ENCODE measurements at places on chromosomes 6 and 20.

DNA sequence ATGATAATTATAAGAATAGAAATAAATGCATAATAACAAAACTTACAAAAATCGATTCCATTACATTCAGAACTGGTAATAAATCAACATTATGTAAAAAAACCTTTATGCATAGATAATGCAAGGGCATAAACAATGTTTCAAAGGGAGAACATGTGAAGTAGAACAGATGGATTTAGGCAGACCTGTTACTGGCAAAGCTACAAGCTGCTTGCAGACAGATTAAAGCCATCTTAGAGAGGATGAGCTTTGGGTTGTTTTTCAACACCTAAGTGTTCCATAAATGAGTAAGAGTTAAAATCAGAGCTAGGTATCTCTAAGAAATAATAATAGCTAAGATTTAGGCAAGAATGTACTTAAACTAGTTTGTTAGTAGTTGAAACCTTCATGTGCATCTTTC, 37.2 kb downstream of the SNAP25 start:
- DNase-seq: no peak

DNA sequence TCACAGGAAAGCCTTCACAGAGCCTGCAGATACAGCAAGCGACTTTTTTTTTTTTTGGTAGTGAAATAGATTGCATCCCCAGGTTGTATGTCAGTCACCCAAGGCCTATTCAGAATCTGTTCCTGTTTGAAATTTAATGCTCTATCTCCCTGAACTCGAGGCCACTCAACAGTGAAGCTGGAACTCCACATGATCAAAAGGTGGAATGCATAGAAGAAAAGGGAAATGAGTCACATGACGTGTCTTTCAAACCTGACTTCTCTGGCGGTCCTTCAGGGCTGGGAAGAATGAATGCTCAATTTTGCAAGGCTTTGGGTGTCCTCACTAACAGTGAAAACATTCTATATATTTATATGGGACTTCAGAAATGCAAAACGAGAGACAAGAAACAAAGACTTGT, 88.4 kb upstream of the B3GAT2 start:
- no peak for DNase-seq

- no peak for DNase-seq
Measured at GRCh38 chr6:160030103-160030502, 61.2 kb downstream of the IGF2R start.

- no peak for DNase-seq
Measured at GRCh38 chr6:96211341-96211740, 195.6 kb downstream of the FUT9 start.

- DNase-seq: no peak
Measured at GRCh38 chr6:24743265-24743943, 24.4 kb upstream of the C6orf62 start.

DNA sequence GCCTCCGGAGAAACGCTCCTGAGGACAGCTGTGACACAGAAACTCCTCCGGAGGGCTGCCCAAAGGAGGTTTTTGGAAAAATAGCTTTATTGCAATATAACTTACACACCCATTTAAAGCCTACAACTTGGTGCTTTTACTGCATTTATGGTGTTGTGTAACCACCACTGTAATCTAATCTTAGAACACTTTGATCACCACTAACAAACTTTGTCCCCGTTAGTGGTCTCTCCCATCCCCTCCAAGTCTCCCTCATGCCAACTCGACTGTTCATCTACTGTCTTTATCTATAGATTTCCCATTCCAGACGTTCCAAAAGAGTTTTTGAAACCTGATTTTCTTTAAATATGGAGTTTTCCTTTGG, 62.8 kb downstream of the SYNJ2 start:
- no peak for DNase-seq

DNA sequence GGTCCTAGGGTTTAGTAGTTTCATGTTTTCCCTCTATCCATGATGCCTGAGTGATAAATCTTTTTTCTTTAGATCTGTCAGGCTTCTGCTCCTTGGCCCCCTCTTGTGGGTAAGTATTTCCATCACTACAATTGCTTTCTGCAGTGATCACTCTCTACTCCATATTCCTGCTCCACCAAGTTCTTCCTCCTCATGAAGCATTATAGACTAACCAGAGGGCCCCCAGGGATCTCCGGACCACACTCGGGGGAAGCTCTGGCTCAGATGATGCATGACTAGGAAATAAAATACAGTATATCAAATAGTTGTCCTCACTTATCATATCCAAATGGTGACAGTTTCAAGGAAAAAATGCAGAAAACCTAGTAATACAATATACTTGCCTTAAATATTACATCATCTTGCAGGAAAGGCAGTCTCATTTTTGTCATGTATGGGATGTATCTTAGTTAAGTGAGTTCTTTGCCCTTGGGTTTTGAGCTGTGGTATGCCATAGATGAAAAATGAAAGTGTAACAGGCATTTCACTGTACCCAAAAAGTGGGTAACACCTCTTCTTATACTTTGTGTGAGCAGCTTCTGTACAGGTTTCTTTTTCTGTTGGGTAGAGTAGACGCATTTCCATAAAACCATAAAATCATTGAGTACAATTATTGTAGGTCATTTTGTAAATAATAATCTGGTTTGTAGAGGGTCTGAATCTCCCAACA, 200.9 kb upstream of the EYA4 start:
- no peak for DNase-seq

DNA sequence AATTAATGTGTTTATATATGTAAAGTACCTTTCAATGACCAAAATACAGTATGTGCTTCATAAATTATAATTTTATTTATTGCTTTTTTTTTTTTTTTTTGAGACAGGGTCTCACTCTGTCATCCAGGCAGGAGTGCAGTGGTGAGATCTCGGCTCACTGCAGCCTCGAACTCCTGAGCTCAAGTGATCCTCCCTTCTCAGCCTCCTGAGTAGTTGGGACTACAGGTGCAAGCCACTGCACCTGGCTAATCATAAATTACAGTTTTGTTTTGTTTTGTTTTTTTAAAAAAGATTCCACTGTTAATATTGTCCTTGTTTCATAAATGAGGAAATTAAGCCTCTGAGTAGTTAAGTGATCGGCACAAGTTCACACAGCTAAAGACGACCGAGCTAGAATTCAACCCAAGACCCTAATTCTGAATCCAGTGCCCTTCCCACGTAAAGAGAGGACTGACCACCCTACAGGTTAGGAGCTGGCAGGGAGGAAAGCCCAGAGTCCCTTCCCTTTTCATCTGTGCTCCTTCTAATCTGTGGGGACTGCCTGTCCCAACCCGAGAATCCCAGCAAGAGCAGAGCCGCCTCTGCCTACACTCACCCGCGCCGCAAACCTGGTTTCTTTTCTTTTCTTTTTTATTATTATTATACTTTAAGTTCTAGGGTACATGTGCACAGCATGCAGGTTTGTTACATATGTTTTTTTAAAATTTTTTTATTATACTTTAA, 8.5 kb upstream of the GDF5 start:
- no peak for DNase-seq

DNA sequence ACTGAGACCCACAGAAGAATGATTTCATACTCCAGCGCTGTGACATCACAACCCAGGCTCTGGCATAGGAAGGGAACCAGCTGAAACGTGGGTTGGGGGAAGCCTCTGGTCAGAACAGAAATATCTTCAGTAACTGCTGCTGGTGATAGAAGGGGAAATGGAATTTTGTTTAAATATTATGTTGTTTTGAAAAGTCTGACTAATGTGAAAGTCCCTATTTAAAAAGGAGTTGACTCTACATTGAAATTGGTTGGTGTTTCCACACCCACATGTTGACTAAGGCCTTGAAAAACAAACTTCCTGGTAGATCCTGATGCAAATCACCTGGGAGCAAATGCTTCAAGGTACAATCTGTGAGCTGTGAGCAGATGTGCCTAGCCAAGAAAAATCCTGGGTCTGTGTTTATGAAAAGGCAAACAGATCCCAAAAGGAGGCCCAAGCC, 24.5 kb upstream of the TCP11 start:
- DNase-seq: no peak

- DNase-seq: no peak
Measured at GRCh38 chr6:18186033-18186432, 30.8 kb downstream of the KDM1B start.

DNA sequence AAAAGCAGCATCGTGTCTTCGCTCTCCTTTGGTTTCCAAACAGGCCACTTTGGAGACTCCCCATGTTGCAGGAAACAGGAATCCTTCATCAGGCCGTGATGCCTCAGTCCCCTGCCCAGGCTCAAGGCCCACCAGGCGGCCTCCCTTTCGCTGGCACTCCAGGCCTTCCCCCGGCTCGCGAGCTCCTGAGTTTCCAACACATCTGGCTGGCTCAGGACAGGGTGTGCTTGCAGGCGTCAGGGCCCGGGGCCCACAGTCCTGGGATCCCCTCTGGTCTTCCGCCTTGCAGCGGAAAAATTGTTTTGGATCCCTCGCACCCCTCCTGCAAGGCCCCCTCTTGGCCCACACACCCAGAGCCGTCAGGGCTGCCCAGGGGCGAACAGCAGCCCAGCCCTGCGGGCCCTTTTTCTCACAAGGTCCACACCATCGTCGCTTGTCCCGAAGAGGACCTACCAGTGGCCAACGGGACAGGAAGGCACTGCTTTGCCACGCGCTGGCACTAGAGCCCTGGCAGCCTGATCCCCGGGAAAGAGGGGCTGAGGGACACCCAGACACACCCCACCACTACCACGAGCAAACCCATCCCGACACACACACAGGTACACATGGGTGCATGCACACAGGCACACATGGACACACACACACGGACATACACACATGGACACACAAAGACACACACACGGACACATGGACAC, 1930.9 kb upstream of the DEFB115 start:
- DNase-seq: no peak

- no peak for DNase-seq
Measured at GRCh38 chr6:5967594-5967993, 39.1 kb downstream of the NRN1 start.

DNA sequence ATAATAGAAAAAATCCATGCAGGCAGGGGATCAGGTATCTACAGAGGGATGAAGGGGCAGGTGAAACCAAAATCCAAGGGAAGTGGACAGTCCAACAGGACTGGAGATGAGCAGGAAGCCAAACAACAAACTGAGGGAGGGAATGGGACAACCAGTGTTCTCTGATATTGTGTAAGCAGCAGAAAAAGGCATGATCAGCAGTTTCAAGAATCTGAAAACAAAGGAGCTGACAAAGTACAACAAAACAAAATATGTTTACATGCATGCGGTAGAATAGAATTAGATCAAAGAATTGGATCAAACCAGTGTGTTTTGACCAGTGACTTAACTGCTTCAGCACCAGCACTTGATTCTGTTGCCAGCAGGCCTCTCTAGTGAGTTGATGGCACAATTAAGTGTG, 729.7 kb downstream of the RFPL4B start:
- DNase-seq: no peak

- no peak for DNase-seq
Measured at GRCh38 chr6:6420107-6420506, 99.6 kb upstream of the F13A1 start.

GRCh38 chr20:49534255-49534712, 33.7 kb downstream of the PTGIS start:
- DNase-seq: peak; percentile 70

DNA sequence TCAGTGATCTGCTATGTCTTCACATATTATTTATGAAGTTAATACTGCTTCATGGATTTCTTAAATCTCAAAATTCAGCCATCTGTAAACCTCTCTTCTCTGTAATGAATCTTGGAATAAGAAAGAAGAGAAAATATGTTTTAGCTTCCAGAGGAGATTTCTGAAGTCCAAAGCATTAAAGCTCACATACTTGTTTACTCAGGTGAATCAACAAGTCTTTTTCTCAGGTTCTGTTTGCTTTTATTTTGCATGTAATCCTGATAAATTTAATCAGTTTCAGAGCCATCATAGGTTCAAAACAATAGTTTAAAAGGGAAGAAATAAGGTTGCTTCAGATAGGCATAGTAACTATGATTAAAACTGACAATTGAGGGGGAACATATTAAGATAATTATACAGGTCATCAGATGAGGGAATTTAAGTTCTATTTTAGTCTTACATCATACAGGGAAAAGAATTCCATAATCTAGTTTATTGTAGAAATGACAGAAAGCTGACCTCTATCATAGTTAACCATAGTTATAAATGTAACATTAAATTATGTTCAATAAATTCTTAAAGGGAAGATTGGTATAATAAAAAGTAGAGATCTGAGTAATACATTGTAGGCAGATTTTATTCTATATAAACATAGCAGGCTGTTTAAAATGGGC, 716.2 kb downstream of the EYS start:
- DNase-seq: no peak

DNA sequence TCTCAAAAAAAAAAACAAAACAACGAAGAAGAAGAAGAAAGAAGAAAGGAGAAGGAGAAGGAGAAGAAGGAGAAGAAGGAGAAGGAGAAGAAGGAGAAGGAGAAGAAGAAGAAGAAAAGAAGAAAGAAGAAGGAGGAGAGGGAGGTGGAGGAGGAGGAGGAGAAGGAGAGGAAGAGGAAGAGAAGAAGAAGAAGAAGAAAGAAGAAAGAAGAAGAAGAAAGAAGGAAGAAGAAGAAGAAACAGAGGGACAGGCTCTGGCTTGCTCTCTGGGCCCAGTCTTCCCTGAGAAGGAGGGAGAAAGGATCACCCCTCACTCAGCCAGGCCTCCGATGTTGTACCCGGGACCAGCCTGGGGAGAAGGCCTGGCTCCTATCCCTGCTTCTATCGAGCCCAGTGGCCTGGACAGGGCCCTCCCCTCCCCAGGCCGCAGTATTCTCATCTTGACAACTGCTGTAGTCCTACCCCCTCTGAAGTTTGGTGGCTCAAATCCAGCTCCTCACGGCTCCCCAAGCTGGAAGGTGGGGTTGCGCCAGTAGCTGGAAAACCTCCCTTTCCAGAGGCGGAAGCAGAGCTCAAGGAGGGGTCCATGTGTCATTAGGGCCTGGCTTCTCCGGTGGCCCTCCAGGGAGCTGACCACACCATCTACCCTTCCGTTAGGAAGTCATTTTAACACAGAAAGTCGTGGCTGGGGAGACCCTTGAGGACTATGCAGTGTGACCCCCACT, 18.9 kb downstream of the C6orf132 start:
- no peak for DNase-seq

- DNase-seq: no peak
Measured at GRCh38 chr6:31723980-31724691, 963 bp downstream of the MPIG6B start.

- DNase-seq: no peak
Measured at GRCh38 chr20:44478206-44478605, 2.5 kb downstream of the TTPAL start.

GRCh38 chr20:53829255-53829723, 235.7 kb upstream of the ZNF217 start:
- DNase-seq: no peak

DNA sequence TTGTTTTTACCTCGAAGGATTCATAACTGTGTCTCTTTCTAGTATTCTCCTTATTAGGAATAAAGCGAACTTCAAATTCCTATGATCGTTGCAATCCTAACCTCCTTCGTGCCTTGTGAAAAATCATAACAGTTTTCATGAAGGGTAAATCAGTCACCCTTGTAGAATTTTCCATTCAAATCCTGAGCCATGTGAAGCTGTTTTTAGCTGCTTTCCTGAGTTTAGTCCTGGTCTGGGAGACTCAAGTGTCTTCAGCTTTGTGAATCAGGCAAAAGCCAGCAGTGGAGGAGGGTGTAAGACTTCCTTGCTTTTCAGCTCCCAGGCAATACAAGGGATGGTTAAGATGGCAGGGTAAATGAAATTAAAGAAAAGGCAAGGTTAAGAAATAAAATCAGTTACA, 24.3 kb downstream of the GCNT2 start:
- DNase-seq: no peak
